Lung (tissue), 17 donors: ENCODE measurements at places on chromosomes 3 and 15.

DNA sequence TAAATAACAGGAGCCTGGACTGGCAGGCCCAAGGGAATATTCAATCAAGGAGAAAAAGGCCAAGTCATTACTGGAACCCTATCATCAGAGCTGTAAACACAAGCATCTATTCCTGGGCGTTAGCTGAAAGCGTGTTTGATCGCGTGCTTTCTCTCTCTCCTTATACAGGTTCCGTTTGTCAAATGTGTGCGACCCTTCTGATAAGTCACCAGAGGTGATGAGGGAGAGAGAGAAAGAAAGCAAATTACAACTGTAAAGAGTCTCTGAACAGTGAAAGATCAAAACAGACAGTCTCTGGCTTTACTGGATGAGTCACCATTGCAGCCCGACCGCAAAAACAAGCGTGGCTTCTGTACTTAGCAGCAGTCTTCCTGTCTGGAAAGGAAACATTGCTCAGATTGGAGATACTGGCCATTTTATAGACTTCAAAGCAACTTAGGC is 39.5 kb upstream of the TPRG1 start:
- no peak for DNase-seq

GRCh38 chr3:182533394-182533793 is 259.9 kb upstream of the ATP11B start:
- peak; percentile 14 for DNase-seq

- DNase-seq, result no peak
These were observed 172.9 kb upstream of the TBC1D5 start for GRCh38 chr3:17915341-17915740.

- no peak for DNase-seq
These were observed 296.2 kb downstream of the ZBTB20 start for GRCh38 chr3:114850898-114851297.

GRCh38 chr15:57931570-57931969 is 133.9 kb downstream of the ALDH1A2 start:
- DNase-seq, result no peak

- DNase-seq, result no peak
These were observed 119.0 kb upstream of the LPP start for GRCh38 chr3:188034989-188035388.

DNA sequence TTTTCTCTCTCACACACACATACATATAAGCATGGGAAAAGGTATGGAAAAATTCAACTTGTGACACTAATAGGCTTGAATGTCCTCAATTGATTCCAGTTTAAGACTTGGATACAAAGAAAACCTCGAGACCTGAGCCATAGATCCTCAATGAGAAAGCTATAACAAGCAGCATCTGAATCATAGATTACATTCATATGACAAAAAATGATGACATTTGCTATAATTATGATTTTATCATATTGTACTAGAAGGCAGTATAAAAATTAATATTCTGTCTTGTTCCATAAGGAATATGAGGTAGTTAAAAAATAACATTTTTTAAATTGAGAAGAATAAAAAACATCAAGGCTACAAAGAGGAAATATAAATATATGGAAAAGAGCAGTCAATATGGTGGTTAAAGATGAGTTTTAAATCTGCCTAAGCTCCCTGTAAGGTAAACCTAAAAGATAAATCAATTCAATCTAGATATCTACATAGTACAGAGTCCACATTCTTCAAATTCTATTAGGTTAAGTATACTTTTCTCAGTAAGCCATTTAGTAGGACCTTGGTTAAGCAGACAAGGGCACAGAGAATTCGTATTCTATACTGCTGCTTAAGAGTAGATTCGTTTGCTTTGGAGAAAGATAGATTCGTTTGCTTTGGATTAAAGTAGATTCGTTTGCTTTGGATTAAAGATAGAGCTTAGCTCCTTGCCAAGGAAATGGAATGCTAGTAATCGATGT is 175.7 kb downstream of the STAG1 start:
- DNase-seq, result no peak

DNA sequence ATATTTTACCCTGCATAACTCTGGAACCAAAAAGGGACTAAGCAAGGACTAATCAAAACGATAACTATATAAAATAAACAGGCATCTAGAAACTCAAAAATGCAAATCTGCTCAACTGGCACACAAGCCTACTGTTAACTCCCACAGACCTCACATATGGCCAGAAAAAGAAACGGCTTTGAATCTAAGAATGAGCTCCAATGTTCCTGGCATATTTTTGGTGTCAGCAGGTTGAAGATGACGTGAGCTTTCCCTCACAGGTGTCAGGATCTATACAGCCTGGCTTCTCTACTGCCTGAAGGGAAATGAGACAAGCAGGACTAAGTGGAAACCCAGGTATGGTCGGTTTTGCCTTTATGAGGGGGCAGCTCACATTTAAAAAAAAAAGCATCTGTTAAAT is 120.1 kb upstream of the SPATA12 start:
- DNase-seq, result no peak

- peak; percentile 54 for DNase-seq
These were observed 5.8 kb upstream of the GLCE start for GRCh38 chr15:69154684-69155083.

DNA sequence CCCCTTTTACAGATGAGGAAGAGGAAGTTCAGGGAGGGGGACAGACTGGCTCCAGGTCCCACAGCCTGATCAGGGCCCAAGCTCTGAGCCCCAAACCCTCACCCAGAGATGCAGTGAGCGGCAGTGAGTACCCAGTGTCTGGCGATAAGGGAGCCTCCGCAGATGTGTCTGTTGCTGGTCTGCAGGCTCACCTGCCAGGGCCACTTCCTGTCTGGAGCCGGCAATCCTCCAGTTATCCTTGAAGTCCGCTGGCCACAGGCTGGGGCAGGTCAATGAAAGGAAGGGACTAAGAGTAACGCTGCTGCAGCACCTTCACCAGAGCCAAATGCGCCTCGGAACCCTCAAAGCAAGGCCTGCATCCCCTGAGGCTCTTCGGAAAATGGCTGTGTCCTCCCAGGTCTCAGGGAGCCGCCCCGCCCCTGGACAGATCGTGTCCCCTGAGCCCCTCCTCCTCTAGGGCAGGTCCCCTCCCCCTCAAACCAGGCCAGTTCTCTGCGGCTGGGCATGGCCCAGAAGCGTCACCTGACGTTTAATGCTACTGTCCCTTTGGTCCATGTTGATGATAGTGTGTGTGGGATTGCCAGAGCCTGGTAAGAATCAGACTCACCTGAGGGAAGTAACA is 51.5 kb downstream of the MYL3 start:
- DNase-seq, result peak; percentile 12

GRCh38 chr15:78234515-78235040 is at the start of gene ACSBG1:
Gene ACSBG1, minus strand, starts transcription at chr15:78234565. Its CDS starts 64 bp downstream, at chr15:78234501.
- DNase-seq, result no peak

DNA sequence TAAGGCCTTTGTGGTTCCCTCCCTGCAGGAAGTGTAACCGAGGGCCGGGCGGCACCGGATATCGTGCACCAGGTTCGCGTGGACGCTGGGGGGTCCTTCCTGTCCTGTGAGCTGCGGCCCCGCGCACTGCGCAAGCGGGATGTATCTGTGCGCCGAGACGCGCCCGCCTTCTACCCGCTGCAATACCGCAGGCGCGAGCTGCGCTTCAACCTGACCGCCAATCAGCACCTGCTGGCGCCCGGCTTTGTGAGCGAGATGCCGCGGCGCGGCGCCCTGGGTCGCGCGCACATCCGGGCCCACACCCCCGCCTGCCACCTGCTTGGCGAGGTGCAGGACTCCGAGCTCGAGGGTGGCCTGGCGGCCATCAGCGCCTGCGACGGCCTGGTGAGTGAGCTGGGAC is 35.9 kb downstream of the SAXO2 start:
- peak; percentile 37 for DNase-seq

DNA sequence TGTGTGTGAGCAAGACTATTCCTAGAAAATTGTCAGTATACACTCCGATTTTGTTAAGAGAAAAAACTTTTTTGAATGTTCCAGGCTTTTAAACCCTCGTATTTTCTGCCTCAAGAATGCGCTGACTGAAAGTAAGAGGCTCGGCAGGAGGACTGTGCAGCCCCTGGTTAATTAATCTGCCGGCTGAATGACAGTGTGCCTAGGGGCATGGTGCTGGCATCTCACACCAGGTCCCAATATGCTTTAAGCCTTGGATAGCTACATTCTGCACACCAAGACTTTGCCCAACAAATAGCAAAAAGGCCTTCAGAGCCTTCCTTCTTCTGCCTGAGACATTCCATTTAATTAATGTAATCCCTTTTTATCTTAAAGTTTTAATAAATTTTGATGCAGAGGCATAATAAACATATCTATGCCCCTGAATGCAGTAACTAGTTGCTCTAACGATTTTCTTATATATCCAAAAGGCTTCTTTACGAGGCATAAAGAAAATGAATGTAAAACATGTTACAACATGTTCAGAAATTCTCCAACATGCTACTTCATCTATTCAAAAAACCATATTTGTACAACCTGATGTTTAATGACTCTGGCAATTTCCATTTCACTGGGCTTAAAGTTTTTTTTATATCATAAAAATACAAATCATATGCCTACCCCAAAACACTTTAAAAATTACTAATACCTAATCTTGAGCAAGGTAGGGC is 37.9 kb downstream of the DPH6 start:
- DNase-seq, result no peak

- no peak for DNase-seq
These were observed 268.7 kb upstream of the THRB start for GRCh38 chr3:24763393-24763792.

DNA sequence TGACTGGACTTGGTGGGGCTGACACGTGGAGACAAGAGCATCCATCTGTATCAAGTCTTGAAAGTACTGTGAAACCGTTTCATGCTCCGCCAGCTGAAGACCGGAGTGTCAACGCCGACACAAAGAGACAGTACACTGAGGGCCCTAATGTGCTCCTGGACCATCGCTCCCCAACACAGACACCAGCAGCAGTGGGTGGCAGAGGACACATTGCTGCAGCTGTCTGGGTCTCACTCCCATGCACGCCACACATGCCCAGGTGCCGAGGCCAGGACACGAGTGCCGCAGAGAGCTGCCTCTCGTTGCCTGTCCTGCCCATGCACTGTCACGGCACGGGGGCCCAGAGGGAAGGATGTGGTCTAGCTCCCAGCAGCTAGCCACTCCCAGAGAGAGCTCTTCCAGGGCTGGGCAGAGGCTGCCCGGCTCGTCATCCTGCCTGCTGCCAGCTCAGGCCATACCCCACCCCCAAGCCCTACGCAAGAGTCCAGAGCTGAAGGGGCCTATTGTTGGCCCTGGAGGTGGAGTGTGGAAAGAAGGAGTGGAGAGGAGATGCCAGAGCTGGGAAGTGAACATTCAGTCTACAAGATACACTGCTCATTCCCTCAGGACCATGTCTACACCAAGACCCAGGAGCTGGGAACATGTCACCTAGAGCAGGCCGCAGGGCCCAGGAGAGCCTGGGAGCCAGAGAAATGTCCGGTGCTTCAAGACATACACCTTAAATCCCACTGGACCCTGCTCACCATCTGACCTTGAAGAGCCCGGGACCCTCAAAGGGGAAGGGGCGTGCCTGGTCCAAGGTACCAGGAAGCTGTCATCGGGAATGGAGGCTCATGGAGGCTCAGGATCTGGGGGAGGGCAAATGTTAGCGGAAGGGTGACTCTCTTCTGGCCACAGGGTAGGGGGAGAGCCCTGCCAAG is 7.7 kb downstream of the TNK2 start:
- peak; percentile 72 for DNase-seq

GRCh38 chr3:54905261-54905888 is 22.5 kb downstream of the LRTM1 start:
- DNase-seq, result no peak

DNA sequence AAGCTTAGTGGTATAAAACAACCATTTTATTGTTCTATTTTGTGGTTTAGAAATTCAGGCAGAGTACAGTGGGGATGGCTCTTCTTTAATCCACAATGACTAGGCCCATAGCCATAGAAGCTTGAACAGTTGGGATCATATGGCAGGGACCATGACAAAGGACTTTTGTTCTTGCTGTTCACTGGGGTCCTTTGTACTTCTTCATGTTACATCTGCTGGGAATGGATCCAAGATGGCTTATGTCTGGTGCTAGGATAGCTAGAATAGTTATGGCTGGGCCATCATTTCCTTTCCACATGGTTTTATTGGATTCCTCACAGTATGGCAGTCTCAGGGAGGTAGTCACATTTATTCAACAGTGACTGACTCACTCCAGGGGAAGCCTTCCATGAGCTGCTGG is 427.9 kb upstream of the AGTR1 start:
- DNase-seq, result no peak

- peak; percentile 94 for DNase-seq
These were observed 16.0 kb downstream of the TNK2 start for GRCh38 chr3:195892105-195893043.

- DNase-seq, result no peak
These were observed 36.5 kb downstream of the DZIP1L start for GRCh38 chr3:138078901-138079344.

GRCh38 chr3:123618768-123619484 is 34.1 kb upstream of the HACD2 start:
- DNase-seq, result peak; percentile 97

GRCh38 chr3:43061101-43061895 is 44.6 kb downstream of the POMGNT2 start:
- DNase-seq, result no peak

- DNase-seq, result no peak
These were observed 46.4 kb upstream of the PHLDB2 start for GRCh38 chr3:111812701-111813100.

DNA sequence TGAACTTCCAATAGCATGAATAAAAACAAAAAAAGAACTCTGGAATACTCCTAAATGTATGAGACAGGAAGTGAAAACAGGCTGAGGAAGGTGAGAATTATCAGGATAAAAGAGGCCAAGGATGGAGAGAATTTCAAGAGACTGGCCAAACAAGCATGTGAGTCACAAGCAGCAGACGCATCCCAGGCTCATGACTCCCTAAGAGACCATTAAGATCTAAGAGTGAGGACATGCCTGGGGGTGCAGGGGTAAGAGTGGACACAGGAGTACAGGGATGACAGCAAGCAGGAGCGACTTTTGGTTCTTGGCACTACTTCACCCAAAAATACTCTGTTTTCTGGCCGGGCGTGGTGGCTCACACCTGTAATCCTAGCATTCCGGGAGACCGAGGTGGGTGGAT is 7.1 kb downstream of the SCAMP2 start:
- no peak for DNase-seq

DNA sequence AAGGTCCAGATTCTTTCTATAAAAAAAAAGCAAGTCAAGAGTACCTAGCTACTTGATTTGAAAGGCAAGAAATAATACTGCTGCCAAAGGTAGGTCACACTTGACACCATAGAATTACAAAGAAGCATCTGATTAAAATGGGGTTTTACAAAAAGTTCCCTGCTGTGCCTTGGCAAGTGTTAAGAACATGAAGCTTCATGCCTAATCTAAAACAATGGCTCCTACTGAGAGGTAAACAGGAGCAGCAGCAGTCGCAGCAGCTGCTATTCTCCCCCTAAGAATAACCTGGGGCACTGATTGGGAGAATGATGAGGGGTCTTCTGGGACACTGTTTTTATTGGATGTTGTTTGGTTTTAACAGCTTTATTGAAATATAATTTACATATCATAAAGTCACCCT is 14.1 kb downstream of the UBP1 start:
- no peak for DNase-seq

GRCh38 chr3:171566803-171567422 is 106.7 kb upstream of the TNIK start:
- peak; percentile 63 for DNase-seq

GRCh38 chr15:78313383-78313782 is 14.0 kb upstream of the SKIC8 start:
- no peak for DNase-seq
